ENCODE measurements at places on chromosomes 2 and 18.

GRCh38 chr2:132978840-132979239 lies 308.8 kb upstream of the LYPD1 start:
- no peak for DNase-seq

DNA sequence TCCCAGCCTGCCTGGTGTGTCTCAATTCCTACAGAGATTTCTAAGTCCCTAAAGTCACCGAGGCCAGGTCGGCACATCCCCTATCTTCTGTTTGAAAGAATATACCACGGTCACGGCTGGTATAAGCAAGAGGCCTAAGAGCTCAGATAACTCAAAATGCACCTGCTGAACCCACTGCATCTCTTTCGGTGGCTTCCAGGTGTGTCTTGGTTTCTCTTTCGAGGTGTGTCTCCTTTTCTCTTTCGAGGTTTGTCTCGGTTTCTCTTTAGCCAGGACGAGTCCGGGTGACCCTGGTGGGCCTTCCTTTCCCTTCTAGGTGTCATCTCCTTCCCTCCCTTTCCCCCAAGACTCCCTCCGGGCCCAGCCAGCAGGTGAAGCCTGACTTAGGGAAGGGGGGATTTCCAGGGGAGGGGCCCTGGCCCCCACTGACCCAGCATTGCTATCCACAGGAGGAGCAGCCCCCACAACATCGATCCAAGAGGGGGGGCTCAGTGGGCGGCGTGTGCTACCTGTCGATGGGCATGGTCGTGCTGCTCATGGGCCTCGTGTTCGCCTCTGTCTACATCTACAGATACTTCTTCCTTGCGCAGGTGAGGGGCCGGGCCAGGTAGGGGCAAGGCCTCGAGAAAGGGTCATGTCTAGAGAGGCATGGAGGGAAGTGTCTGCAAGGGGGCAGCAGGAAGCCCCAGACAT lies 8.4 kb downstream of the ITM2C start:
- no peak for DNase-seq

DNA sequence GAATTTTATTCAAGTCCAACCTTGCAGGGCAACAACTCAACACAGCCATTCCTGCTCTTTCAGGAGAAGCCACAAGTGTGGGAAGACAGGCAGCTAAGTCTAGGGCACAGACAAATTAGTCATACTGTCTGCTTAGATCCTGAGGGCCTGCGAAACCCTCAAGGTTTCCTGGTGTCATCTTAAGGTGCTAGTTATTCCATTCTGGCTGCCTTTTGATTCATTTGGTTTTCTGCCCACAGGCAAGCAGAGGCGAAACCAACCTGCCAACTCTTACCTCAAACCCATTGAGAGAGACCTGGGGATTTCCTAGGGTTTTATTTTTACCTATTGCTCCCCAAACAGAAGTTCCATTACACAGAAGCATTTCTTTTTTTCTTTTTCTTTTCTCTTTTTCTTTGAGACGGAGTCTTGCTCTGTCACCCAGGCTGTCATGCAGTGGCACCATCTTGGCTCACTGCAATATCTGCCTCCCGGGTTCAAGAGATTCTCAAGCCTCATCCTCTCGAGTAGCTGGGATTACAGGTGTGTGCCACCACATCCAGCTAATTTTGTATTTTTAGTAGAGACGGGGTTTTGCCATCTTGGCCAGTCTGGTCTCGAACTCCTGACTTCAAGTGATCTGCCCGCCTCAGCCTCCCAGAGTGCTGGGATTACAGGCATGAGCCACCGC lies 23.7 kb upstream of the SCYGR1 start:
- DNase-seq: no peak

GRCh38 chr2:136129601-136130000 lies 11.7 kb upstream of the CXCR4 start:
- no peak for DNase-seq

DNA sequence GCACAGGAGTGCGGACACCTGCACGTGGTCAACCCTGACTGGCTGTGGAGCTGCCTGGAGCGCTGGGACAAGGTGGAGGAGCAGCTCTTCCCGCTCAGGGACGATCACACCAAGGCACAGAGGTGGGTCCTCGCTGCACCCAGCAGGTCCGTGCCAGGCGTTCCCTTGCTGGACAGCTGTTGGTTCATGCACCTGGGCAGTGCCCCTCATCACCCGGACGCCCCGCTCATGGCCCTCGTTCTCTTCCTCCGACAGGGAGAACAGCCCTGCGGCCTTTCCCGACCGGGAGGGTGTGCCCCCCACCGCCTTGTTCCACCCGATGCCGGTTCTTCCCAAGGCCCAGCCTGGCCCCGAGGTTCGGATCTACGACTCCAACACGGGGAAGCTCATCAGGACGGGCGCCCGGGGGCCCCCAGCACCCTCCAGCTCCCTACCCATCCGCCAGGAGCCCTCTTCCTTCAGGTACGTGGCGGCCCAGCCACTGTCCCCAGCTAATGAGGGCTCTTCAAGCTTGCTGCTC lies 38.0 kb downstream of the CTDP1 start:
- DNase-seq: no peak

- DNase-seq: no peak
Measured at GRCh38 chr2:188600536-188601210, 309.0 kb downstream of the GULP1 start.

DNA sequence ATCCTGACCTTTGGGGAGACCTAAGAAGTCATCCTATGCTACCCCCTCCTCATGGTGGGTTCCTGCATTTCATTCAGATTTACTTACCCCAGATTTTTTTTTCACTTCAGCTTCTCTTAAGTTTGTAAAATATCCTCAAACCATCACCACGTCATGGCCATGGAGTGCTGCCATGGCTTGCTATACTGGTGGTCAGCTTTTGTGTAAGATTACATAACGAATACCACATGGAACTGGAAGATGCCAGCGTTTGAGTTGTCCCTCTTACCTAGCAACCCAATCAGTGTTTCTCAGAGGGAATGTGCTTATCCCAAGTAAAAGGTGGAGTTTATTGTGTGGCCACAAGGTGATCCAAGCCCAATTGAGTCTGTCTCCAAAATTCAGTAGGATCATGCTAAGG lies 148.6 kb upstream of the ALPP start:
- no peak for DNase-seq

DNA sequence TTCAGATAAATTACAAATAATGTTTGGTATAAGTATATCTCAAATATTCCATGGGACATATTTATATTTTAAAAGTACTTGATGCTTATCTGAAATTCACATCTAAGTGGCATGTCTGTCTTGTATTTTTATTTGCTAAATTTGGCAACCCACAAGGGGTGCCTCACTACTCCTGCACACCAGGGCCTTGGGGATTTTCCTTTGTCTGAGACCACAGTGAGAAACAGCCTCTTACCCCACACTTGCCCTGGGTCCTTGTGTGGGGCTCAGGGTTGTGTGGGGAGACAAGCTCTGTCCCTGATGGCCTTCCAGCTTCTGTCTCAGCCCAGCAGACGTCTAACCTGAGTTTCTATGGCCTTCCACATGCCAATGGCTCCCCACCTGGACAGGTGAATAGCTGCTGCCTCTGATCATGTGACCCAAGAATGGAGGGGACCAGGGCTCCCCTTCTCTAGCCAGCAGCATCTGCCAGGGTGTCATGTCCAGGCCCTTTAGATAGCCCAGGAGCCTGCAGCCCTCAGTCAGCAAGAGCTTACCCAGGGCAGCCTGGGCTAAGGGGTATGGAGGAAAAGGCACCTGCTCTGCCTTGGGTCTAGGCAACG lies 49.5 kb upstream of the MRPL33 start:
- DNase-seq: no peak

- DNase-seq: no peak
Measured at GRCh38 chr18:6056171-6056910, 161.0 kb upstream of the TMEM200C start.

DNA sequence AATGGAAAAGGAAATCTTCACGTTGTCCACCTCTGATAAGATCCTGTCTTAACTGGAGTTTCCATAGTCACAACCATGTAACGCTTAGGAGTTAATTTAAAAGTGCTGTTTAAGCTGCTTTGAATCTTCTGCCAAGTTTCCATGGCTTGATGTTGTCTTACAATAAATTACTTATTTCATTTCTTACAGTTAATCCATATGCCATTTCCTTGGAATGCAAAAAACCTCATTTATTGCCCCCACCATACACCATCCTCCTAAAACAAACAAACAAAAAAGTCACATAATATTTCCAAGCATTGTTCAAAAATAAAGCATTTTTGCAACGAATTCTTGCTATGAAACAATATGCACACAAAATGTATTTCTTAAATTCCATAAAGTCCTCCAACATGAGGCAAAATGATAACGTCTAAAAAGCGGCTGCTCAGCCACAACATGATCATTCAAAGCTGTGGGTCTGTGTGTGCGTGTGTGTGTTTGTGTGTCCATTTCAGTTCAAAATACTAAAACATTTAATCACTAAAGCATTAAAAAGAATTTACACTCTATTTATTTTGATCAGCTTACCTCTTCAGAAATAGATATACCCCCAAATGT lies 46.8 kb upstream of the PXDN start:
- no peak for DNase-seq

DNA sequence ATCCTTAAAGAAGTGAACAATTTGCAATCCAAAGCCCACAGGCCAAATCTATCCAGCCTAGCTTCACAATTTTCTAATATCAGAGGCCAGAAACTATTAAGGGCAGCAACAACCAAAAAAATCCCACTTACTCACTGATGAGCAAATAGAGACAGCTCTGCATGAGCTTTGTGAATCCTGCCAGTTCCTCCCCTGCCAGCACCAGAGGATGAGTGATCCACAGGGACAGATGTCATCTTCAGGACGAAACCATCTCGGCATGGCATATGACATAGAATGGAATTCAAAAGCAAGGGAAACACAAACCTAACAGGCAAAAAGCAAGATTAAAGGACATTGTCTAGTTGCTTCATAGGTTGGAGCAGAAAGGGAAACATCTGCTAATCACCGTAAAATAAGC lies 2.2 kb upstream of the DSC2 start:
- no peak for DNase-seq

DNA sequence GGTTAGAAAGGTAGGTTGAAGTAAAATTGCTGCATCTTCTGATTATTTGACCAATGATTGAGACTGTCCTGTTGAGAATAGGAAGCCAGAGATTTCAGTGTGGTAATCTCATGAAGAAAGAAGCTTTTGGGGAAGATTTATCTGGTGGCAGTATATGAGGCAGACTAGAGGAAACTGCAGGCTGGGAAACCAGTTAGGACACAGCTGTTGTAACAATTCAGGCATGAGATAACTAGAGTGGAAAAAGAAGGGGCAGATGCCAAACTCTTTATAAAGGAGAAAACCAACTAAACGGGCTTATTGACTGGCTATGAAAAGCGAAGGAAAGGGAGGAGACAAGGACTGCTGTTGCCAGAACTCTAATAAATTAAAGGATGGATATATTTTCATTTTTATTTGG lies 155.6 kb downstream of the TTC27 start:
- no peak for DNase-seq

- no peak for DNase-seq
Measured at GRCh38 chr2:164495491-164496223, 125.6 kb downstream of the GRB14 start.

GRCh38 chr2:160085662-160086061 lies 23.2 kb upstream of the PLA2R1 start:
- no peak for DNase-seq

DNA sequence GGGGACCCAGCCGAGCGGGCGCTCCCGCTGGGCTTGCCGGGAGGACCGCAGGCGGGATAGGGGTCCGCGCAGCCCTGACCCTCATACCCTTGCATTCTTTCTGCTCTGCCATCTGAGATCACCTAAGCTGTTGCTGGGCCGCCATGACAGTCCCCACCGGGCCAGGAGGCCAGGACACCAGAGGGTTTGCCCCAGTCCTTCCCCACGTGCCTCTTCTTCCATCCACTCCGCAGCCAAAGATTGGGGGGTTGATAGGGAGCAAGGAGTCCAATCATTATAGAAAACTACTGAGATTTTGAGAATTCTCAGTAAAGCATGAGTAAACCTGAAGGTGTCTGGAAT lies 453 bp upstream of the GRB14 start:
- no peak for DNase-seq

- DNase-seq: no peak
Measured at GRCh38 chr2:46071074-46071473, 226.1 kb upstream of the EPAS1 start.

- no peak for DNase-seq
Measured at GRCh38 chr2:233651430-233651829, 15.2 kb downstream of the UGT1A10 start.

GRCh38 chr2:29072971-29073725 lies 1.2 kb downstream of the PCARE start:
- DNase-seq: no peak

- no peak for DNase-seq
Measured at GRCh38 chr18:58143386-58143785, 99.4 kb downstream of the NEDD4L start.

GRCh38 chr2:222774941-222775340 lies 85.9 kb upstream of the ACSL3 start:
- DNase-seq: no peak

- DNase-seq: no peak
Measured at GRCh38 chr2:161044095-161044865, 115.9 kb upstream of the TANK start.

DNA sequence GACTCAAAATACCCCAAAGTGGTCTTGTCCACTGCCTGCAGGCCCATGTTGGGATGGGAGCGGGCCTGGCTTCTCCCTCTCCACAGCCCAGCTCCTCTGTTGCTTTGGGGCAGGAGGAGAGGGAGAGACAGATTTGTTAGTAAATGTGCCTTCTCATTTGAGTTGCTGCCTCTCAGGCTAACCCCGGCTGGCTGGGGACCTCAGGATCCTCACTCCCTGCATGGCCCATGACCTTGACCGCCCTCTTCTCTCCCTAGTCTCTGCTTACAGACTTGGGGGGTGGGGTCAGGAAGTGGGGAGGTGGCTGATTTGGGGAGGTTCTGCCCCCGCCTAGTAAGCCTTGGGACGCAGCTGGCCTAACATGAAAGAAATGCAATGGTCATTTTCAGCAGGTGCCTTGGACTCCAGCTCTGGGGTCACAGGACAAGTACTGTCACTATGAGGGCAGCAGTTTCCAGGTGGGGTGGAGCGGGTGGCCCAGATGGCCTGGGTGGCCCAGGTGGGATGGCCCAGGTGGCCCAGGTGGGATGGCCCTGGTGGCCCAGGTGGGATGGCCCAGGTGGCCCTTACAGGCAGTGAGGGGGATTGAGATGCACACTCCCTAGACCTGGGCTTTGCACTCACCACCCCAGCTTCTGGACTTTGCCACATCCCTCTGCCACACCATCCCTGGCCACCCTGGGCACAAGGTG lies 24.1 kb downstream of the HJURP start:
- DNase-seq: peak; percentile 26

GRCh38 chr2:195543902-195544894 lies 112.8 kb upstream of the SLC39A10 start:
- DNase-seq: no peak

DNA sequence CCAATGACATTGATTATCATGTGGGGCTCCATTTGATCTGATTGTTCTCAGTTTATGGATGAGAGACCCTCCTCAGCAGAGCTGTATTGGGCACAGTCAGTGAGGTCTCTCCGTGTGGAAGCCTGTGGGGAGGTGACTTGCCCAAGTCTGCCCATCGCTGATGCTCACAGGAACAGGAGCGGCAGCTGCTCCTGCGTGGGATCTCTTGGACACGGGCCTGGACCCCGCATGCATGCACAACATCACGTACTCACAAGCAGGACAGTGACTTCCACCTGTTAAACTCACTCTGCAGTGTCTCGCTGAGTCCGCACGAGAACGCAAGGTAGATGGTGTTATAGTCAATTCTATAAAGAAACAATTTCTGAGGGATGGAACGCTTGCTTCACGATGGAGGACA lies 55.0 kb downstream of the KCNF1 start:
- no peak for DNase-seq

All from dorsolateral prefrontal cortex (tissue), 122 donors.